Hematopoietic multipotent progenitor cell (in vitro differentiated cells): ENCODE measurements at places on chromosomes 16 and 17.

DNA sequence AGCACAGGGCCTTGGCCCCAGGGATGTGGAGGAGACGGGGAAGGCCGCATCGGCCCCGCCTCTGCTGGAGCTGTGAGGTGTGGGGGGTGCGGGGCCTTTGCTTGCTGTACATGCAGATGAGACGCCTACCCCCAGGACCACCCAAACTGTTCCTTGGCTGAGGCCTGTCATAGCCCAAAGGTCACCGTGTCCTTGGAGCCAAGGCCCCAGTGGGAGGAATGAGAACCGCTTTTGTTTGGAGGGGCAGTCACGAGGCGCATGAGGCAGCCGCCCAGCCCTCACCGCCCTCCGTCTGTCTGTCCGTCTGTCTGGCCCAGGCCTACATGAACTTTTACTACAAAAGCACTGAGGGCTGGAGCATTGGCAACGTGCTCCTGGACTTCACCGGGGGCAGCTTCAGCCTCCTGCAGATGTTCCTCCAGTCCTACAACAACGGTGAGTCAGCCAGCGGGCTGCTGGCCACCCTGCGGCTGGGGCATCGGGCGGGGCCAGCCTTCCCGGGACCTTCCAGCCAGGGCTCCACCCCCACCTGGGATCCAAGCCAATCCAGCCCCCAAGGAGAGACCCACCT is 8.8 kb downstream of the TAX1BP3 start:
- DNase-seq = no peak

DNA sequence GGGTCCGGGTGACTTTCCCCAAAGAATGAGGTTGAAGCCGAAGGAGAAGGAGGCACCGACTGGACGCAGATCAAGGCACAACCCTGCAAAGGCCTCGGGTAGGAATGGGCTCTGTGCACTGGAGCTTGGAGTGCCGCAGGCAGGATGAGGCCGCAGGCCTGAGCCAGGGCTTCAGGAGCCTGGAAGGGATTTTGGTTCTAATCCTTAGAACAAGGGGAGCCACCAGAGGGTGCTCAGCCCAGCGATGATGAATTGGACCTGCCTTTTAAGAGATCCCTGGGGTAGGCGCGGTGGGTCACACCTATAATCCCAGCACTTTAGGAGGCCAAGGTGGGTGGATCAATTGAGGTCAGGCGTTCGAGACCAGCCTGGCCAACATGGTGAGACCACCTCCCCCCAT is 8.1 kb downstream of the CIBAR2 start:
- DNase-seq = no peak

DNA sequence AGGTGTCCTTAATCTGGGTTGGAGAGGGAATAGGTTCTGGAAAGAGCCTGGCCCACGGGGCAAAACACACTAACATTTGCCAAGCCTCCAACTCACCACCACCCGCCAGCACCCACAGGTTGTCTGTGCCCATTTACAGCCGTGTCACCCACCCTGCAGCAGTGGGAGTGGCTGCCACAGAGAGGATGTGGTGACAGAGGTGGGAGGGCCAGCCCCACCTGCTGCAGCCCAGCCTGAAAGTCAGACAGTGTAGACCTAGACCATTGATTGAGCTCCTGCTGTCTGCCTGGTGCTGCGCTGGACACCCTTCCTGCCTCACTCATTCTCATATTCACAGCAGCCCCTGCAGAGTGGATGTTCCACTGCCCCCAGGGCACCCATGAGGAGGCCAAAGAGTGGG is 44.7 kb downstream of the IL21R start:
- DNase-seq = peak; percentile 75

GRCh38 chr17:75814900-75815373 is 29.3 kb downstream of the UNC13D start:
- DNase-seq = no peak

DNA sequence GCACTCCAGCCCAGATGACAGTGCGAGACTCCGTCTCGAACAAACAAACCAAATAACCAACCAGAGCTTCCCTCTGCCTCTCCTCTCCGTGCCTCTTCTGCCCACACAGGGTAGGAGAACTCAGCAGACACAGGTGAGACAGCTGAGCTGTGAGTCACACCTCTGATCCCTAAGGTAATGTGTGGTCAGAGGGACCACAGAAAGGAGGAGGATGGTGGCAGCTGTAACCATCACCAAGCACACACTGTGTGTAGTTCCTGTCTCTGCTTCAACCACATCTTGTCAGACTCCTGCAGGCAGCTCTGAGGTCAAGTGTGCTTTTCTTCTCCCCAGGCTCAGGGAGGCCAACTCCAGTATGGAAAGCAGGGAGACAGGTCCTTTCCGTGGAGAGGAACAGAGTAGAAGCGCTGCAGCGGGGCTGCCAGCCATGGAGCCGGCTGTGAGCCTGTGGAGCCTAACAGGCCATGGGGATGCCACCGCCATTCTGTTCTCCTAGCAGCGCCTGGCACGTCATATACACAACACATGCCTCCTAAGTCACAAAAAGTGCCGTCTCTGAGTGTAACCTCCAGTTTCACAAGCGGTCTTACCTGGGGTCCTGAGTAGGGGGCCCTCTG is 7.1 kb downstream of the NUDT16L1 start:
- no peak for DNase-seq

GRCh38 chr16:50302472-50303005 is 36.2 kb downstream of the ADCY7 start:
- DNase-seq = no peak

DNA sequence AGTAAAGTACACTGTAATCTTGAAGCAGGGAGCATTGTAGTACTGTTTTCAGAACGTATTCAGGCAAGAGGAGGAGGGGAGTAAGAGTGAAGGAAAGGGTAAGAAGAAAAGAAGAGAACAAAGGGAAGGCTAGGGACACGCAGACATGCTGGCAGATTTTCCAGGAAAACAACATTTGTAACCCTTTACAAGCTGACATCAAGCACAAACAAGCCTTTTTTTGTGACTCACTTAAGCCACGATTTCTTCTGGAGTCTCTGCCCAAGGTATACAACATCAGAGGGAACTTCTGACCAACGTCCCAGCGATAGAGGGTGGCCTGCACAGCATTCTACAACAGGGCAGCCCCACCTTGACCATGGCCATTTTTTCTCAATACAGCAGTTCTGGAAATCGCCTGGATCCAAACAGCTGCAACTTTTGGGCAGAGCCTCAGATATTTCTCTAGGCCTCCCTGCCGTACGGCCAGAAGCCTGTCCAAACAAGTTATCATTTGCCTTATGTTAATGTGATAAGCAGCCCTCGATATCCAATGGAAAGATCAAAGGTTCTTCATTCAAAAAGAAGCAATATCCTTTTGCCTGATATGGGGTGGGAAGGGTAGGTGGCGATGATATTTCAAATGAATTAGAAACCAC is 247.3 kb downstream of the ZFHX3 start:
- no peak for DNase-seq

- DNase-seq = no peak
Observed at GRCh38 chr17:83099570-83100181, 20.3 kb downstream of the METRNL start.

DNA sequence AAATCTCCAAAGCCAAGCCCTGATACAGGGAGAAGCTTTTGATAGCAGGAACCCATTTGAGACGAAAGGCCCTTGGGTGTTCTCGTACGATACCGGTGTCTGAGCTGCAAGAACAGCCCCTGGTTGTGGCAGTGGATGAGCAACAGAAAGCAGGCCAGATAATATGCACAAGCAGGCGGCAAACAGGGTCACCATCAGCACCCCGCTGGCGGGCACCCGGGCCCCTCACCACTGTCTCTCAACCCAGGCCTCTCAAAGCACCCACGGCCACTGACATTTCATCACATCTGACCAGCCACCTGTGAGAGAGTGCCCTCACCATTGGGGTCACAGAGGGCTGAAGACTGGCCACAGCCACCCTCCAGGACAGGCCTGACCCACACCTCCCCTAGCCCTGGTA is 230.4 kb downstream of the C16orf78 start:
- DNase-seq = no peak

DNA sequence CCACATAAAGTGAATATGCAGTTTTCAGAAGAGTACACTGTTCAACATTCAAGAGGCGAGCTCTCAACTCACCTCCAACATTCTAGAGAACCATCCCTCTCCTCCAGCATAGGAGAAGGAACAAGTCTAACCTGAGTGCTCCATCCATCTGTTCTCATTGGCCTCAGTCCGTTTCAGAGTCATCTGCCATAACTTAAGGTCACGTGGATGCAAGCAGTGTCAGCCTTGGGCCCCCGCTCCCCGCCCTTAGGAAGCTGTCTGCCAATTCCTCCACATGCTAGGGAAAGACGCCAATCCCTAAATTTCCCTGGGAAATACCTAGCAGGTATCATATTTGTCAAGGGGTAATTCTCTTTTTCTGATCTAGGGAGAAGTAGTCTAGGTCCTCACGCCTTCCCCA is 21.4 kb downstream of the MARVELD3 start:
- no peak for DNase-seq

GRCh38 chr17:76599694-76600460 is 14.2 kb upstream of the ST6GALNAC2 start:
- no peak for DNase-seq

DNA sequence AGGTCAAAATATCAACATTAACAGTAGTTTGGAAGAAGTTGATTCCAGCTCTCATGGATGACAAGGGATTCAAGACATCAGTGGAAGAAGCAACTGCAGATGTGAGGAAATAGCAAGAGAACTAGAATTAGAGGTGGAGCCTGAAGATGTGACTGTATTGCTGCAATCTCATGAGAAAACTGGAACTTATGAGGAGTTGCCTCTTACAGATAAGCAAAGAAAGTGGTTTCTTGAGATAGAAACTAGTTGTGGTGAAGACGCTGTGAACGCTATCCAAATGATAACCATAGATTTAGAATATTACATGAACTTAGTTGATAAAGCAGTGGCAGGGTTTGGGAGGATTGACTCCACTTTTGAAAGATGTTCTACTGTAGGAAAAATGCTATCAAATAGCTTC is 67.8 kb downstream of the GOSR1 start:
- peak; percentile 37 for DNase-seq

DNA sequence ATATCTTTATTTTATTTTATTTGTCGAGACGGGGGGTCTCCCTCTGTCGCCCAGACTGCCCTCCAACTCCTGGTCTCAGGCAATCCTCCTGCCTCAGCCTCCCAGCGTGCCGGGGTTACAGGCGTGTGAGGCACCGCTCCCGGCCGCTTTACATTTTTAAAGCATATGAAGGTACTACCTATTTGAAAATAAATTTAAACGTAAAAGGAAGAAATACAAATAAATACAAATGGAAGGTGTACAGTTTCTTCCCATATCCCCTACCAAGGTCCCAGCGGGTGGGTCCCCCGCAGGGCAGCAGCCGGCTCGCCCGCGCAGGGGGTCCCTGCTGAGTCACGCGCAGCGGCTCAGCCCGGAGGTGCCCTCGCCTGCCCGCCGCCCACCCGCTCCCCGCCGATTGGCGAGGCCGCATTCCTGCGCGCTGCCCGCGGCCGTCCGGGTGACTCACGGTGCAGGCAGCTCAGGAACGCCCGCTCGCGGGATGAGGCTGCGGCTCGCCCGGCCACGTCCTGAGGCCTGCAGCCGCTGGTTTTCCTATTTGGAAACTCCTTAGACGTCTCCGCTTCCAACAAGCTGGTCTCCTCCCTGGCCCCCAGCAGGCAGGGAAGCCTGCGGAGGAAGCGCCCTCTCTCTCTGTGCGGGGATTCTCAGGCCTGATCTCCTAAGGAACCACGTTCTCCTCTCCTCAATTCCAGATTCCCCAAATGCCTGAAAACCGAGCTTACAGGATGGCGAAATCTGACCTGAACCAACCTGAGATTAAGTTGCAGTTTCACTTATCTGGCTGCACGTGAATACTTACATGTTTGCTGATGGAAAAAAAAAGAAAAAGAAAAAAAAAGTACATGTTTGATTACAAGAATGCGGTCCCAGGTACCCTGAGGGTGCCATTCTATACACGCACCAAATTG is 54.8 kb upstream of the MAP3K14 start:
- DNase-seq = peak; percentile 35

GRCh38 chr17:72126575-72127486 is 6.0 kb downstream of the SOX9 start:
- DNase-seq = no peak

DNA sequence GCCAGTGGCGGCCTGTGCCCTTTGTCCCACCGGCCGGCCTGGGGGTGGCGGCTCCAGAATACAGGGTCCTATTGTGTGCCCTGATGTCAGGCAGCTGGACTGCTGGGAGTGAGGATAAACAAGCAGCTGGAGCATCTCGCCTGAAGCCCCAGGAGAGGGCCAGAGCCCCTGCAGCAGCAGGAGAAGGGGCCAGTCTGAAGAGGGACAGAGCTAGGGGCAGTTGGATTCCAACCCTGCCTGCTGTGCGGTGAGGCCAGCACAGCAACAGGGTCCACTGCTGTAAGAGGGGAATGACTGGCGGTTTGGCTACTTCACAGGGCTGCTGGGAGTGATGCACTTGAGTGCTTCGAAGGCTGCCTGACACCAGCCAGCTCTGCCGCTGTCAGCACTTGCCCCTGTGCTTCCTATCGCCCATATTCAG is 25.0 kb downstream of the RAB11FIP4 start:
- no peak for DNase-seq

- DNase-seq = no peak
Observed at GRCh38 chr17:46962374-46962790, 16.7 kb downstream of the RPRML start.

- no peak for DNase-seq
Observed at GRCh38 chr16:11781773-11782172, 15.3 kb downstream of the ZC3H7A start.

DNA sequence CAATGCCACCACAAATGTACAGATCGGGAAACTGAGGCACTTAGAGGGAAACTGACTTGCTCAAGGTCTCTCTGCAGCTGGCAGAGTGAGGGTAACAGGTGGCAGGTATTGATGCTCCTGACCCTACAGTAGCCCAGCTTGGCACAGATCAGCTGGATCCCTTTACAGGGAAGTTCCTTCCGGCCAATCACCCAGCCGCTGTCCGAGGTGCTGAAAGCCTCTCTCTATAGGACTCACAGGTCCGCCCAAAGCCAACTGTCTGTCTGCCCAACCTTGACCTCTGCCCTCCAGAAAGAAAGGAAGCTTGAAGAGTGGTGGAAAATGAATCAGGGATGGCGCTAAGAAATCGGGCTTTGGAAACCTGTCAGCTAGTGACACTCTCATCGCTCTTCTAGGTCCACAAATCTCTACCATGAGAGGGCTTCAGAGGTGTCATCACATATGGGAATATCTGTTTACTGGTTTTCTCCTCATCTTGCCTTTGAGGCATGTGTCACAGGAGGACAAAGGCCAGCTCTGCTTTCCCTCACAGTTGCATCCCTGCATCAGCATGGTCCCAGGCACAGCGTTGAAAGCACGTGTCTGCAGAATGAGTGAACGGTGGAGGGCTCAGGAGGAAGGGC is 246.2 kb downstream of the KATNIP start:
- DNase-seq = peak; percentile 15

- no peak for DNase-seq
Observed at GRCh38 chr16:9091867-9092281, 430 bp downstream of the HAPSTR1 start.
